Stimulated activated CD8-positive, alpha-beta memory T cell treated with anti-CD3 and anti-CD28 coated beads, Interleukin-4, amount 100 ng/mL, for 4 hours (primary cell): ENCODE measurements at places on chromosomes 2 and 18.

DNA sequence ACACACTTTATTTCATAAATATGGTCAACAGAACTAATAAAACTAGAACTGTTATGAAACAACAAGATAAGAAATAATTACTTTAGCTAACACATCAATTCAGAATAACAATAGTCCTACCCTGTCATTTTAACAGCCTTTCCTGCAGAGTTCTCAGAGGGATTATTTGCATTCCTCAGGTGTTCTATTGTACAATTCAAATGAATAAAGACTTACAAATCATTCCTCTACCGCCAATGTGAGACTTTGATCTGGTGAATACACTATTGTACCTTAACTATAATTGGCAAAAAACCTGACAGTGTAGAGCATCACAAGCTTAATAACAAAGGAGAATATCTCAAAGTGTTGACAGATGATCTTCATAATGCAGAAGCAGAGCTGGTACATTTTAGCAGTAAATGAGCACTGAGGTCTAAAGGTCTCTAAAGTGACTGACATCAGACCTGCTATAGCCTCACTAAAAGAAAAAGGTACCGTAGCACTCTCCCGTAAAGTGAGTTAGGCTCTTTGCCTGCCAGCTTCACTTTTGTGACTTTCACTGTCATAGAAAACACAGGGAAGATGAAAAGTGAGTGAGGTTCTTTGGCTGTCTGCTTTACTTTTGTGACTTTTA, 118.8 kb upstream of the SP3 start:
- no peak for DNase-seq

- no peak for DNase-seq
These were observed 42.2 kb downstream of the TPO start for GRCh38 chr2:1455466-1455865.

DNA sequence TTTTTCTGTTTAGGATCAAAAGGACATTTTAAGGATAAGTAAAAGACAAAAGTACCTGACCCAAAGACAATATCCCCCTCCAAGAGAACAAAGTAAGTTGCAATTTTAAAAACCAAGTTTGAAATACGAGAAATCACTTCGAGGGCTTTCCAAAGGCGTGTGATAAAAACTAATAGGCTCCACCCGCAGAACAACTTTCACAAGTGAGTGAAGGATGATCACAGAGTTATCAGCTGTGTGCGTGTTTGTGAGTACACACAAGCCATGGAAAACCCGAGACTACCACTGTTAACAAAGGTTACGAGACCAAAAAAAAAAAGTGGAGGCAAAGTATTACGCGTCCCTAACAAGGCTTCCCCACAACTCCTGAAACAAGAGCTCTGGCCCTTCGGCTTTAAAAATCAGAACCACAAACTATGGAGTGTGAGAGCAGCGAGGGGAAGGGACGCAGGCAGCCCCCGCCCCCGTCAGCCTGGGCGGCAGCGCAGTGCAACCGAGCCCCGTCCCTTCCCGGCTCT, 719 bp downstream of the SMAD2 start:
- no peak for DNase-seq

DNA sequence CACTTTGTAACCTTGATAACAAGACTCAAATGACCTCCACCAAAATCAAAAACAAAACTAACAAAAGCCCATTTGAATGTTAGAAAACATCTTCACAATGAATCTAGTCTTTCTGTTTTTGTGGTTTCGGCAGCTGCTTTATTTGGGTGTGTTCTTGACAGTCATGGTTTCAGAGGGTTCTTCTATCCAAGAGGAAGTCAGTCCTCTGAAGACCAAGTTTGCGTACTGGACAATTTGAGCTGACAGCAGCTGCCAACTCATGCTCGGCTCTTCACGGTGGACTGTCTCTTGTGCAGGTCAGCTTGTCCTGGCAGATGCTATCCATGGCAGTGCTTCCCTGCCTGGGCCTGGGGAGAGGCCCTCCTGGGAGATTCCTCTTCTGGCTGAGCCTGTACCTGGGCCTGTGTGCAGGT, 91.0 kb downstream of the TMEM17 start:
- no peak for DNase-seq

DNA sequence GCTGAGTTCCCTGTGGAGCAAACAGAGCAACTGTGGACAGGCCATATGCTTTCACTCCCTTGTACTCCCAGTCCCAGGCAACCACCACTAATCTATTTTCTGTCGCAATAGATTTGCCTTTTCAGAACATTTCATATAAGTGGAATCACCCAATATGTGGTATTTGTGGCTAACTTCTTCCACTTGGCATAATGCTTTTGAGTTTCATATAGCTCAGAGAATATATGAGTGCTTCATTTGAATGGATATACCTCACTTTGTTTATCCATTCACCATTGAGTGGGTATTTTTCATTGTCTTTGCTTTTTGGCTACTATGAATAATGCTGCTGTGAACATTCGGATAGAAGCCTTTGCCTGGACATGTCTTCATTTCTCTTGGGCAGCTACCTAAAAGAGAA, 151.9 kb downstream of the CERS6 start:
- no peak for DNase-seq

- no peak for DNase-seq
These were observed 149.2 kb downstream of the TWIST2 start for GRCh38 chr2:238997137-238997390.

DNA sequence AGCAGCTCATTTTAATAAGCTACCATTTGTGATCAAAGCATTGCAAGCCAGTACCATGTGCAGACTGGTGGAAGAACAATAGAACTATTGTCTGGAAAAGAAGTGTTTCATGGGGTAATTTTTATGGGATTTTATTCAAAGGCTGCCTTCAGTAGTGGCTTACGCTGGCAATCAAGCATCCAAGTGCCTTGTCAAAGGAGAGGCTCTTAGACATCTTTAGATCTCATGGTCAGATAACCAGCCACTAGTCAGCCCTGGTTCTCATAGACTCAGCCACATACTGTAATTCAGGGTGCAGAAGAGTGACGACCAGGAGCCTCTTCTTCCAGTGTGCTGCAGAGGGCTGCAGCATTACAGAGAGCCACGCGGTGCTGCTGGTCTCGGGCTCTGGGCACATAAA, 98.5 kb upstream of the NOSTRIN start:
- no peak for DNase-seq

GRCh38 chr2:186927867-186928191, 78.9 kb upstream of the ZSWIM2 start:
- no peak for DNase-seq

- no peak for DNase-seq
These were observed 12.9 kb downstream of the IER3IP1 start for GRCh38 chr18:47163241-47163640.

GRCh38 chr2:196742685-196743084, 56.8 kb downstream of the GTF3C3 start:
- DNase-seq = no peak

GRCh38 chr2:101998896-101999789, 7.4 kb downstream of the IL1R2 start:
- no peak for DNase-seq

- no peak for DNase-seq
These were observed 92.8 kb downstream of the MARCHF4 start for GRCh38 chr2:216279459-216279858.

DNA sequence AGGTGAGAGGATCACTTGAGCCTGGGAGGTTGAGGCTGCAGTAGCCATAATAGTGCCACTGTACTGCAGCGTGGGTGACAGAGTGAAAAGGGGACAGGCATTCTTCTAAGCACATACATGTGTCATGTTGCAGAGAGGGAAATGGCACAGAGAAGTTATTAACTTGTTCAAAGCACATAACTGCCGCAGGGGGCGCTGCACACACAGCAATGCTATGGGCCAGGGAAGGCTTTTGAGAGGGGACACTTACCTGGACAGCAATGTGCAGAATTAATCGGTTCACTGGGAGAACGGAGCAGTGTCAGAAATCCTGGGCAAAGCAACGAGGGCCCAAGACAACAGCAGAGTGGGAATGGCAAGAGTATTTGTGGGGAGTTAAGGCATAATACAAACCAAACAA, 2.4 kb downstream of the SCYGR8 start:
- DNase-seq = no peak

DNA sequence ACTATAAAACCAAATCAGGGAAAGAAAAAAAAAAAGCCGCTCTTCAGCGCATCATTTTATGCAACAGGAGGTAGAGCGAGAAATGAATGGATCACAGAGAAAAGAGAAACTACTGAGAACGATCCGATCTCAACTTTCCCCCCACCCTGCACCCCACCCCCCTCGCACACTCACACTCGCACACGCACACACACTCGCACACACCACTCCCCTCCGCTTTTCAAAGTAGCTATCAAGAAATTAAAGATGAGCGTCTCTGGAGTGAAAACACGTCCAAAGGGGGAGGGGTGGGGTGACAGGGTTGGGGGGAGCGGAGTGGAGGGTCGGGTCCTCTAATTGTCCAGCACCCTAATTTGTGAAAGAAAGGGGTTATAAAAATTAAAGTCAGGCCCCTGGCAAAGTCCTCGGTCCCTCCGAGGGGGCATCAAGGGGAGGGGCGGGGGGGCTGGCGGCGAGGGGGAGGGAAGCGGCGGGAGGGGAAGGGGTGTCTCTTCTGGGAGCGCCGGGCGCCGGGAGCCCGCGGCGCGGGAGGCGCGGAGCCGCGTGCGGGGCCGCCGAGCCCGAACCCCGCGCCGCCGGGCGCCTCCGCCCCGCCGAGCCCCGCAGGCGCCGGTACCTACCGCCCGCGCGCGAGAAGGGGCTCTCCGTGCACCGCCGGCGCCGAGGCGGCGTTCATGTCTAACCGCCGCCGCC, 428 bp downstream of the TCF4 start:
- no peak for DNase-seq

DNA sequence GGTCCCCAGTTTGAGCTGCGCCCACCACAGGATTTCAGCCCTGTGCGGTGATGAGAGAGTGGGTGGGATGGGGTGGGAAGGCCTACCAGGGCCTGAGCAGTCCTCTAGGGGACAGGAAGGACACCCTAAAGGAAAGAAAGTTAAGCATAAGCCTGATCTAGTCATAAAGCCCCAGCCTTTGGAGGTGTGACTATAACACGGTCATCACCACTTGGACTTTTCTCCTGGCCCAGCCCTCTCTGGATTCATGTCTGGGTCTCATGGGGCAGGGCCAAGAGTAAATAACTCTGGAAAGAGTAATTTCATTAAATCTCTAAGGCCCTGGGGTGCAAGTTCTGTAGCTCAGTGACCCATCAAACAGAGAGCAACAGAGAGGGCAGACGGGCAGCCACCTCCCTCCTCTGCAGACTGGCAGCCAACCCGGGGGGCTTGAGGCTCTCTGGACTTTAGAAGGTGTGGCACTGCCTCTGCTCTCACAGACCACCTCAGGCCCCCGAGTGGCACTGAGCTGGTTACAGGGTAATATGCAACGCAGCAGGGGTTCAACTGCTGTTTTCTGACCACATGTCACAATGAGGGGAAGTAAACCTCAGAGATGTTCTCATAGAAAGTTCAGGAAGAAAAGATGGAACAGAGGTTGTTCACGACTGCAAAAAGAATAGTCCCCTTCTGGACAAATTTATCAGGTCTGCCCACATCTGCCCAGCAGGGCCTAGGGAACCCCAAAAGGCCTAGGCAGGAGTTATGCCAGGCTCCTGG, 41.5 kb downstream of the TGFA start:
- DNase-seq = no peak

GRCh38 chr2:9539531-9539930, 16.1 kb downstream of the ADAM17 start:
- DNase-seq = no peak

DNA sequence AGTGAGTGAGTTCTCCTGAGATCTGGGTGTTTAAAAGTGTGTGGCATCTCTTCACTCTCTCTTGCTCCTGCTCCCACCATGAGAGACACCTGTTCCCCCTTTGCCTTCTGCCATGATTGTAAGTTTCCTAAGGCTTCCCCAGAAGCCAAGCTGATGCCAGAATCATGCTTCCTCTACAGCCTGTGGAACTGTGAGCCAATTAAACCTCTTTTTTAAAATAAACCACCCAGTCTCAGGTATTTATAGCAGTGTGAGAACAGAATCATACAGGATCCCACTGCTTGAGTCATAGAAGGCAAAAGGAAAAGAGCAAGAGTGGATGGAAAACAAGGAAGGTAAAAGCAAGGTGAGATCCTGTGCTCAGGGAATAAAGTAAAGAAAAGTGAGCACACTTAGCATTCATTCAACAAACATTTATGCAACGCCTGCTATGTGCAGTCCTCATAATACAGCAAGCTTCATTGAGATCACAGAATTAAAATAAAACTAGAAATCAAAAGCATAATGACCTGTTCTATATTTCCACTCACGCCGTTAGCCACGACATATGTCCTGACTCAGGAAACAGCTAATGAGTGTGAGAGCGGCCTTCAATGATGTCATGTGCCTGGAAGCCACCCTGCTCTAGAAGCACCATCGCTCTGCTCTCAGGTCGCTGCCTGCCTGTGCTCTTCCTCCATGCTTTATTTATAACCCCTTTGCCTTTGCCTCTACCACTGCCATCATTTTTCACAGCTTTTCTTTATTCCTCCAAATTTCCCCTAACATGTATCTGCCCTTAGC, 11.3 kb upstream of the COPS8 start:
- DNase-seq = no peak

DNA sequence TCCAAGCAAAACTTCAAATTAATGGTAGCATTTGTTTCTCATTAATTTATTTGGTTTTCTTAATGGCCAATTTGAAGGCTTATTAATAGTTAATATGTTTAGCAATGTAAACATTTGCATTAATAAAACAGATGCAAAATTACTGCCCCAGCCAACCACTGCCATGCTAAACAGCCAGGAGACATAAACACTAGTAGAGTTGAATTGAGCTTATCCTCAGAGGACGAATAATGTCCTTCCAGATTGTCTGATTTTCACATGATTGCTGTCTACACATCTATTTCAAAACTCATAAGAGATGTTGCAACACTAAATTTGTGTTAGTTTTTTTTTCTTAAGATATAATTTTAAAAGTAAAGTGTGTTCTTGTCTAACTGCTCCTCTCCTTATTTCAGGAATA, 128.5 kb downstream of the DCC start:
- DNase-seq = no peak

DNA sequence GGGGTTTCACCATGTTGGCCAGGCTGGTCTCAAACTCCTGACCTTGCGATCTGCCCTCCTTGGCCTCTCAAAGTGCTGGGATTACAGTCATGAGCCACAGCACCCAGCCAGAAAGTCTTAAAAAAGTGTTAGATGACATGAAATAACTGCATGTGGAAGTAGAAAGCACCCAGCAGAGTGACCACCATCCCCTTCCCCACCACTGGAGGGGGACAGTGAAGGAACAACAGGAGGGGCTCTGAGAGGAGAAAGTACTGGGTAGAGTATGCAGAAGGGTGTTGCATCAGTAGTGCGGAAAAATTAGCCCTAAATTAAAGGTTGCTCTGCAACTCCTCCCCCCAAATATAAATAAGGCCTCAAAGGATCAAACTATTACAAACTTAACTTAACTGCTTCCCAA, 230.5 kb downstream of the ZNF521 start:
- no peak for DNase-seq

DNA sequence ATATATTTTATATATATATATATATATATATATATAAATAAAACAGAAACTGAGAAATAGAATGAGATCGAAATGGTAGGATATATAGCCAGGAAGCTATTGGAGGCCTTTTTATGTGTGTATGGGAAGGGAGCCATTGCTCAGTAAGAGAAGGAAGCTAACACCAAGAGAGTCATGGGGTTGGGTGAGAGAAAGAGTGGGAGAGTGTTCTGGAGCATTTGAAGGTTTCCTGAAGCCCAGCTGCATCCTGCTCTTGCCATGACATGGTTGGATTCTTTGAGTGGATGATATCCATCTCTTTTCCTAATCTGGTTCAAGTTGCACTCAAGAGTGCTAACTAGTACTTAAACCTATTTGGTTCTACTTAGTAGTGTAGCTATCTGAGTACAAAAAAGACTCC, 282.3 kb downstream of the DYSF start:
- no peak for DNase-seq
